ENCODE measurements at places on chromosomes 7 and 10.

DNA sequence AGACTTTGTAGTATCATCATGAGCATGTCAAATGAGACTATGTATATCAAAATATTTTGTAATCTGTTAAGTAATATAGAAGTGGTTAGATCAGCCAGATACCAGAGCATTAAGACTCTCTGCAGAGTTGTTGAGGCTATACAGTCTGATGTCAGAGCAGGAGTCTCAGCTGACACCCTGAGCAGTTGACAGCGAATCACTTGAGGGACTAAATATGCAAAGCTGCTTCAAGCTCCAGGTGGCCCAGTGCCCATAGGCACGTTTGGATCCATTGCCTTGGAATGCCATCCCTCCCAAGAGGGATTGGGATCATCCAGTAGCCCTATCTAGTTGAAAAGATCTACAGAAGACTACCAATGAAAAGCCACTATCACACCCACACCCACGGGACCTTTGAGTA lies 210.2 kb downstream of the TAX1BP1 start:
- DNase-seq, result no peak

DNA sequence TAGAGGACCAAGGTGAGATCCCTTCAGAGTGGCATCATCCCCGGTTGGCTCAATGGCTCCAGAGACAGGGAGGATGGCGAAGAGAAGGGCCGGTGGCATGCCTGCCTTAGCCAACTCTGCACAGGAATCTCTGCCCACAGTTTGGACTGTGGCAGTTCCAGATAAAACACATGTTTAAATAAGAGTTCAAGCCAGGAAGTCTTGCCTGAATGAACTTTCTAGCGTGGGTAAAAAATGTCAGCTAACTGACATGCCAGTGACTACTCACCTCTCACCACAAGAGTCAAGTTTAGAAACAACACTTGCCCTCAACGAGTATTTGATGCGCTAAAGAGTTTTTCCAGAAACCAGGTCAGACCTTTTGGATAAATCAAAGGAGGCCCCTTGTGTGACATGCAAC lies 3.0 kb downstream of the NOD1 start:
- DNase-seq, result no peak

DNA sequence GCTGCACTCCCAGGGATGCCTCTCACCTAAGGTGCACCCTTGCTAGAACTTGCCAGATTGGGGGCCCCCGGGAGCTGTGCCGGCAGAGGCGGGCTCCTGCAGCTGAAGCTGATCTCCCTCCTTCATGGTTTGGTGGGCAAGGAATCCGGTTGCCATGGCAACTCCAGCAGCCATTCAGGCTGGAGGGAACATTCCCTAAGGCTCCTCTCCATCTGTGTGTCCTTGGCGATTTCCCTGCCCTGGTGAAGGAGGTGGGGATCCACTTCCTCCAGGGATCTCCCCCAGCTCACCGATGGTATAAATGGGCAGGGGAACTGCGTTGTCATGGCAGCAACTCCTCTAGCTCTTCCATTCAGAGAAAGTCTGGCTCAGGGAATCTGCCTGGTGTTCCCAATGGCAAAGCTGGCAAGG lies 49.6 kb upstream of the GPR158 start:
- no peak for DNase-seq

GRCh38 chr10:61821693-61822092 lies 79.8 kb upstream of the ARID5B start:
- no peak for DNase-seq

- DNase-seq, result no peak
These were observed 24.4 kb downstream of the GSDME start for GRCh38 chr7:24732646-24733413.
